Hair follicle dermal papilla cell (primary cell): ENCODE measurements at places on chromosomes 1 and 21. TPM values are rescaled to one million over a fixed set of nuclear protein-coding genes. Genes with fewer than 3 reads are reported as not detected.

B3GALNT2 gene
- total RNA-seq = 41.4 and 62.6 TPM in 2 replicates

GRHL3 gene
- under 0.01 TPM in 1 of 2 replicates, not detected in the other for total RNA-seq

S100A11 gene
- 138 and 180 TPM in 2 replicates for total RNA-seq

PLCH2 gene
- 0.12 and 0.65 TPM in 2 replicates for total RNA-seq

SOD1 gene
- total RNA-seq = 106 and 120 TPM in 2 replicates

CCDC27 gene
- not detected in 2 replicates for total RNA-seq

OR2M3 gene
- under 0.01 and 0.12 TPM in 2 replicates for total RNA-seq

LRRC53 gene
- not detected in 2 replicates for total RNA-seq

SLC45A1 gene
- 0.73 and 1.3 TPM in 2 replicates for total RNA-seq

HAPLN2 gene
- not detected in 2 replicates for total RNA-seq
